ENCODE measurements at places on chromosomes 12 and 14. TPM values are rescaled to one million over a fixed set of nuclear protein-coding genes. Genes with fewer than 3 reads are reported as not detected.

The ADCY4 gene
- total RNA-seq: 1.6 TPM

The AGAP2 gene
- total RNA-seq: 0.14 TPM

The KLRC4 gene
- 0.21 TPM for total RNA-seq

The MYO1H gene
- total RNA-seq: 1.3 TPM

The CLEC2A gene
- total RNA-seq: not detected

The DAZAP2 gene
- 201 TPM for total RNA-seq

The BDKRB1 gene
- total RNA-seq: 2.8 TPM

The FAIM2 gene
- total RNA-seq: not detected

The SYNE2 gene
- 58.4 TPM for total RNA-seq

The TAS2R9 gene
- total RNA-seq: not detected

All from airway epithelial cell (primary cell).